Stimulated activated CD4-positive, alpha-beta T cell treated with anti-CD3 and anti-CD28 coated beads, Interleukin-1b, Interleukin-23, amount 100 ng/mL, for 48 hours (primary cell): ENCODE measurements at places on chromosomes 12 and 14.

GRCh38 chr12:47903151-47903611, 1.6 kb downstream of the VDR start:
- peak; percentile 21 for DNase-seq

DNA sequence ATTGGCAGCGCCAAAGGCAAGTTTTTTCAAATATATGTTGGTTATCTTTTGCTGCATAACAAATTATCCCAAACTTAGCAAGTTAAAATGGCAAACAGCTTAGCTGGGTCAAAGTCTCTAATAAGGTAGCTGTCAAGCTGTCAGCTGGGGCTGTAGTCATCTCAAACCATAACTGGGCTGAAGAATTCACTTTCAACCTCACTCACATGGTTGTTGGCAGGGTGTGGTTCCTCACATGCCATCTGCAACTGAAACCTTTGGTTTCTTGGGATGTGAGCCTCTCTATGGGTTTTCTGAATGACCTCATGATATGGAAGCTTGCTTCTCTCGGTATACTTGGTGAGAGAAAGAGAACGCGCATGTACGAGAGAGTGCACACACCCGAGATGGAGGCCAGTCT, 125.4 kb downstream of the LRIG3 start:
- no peak for DNase-seq

- DNase-seq: no peak
Observed at GRCh38 chr12:131795690-131796410, 32.3 kb upstream of the MMP17 start.

DNA sequence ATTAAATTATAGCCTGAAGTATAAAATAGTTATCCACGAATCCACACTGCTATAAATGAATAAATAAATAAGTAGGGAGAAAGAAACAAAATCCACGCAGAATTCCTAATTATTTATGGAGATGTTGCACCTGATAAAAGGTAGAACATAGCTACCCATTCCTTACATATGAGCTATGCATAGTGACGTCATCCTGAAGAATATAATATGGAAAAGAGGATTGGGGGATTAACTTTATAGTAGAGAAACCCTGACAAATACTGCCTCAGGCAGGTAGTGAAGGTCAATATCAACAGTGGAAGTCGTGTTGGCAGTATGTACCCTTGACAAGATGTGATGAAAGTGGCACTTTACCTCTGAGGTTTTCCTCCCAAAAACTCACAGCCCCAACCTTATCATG, 82.5 kb downstream of the PLCZ1 start:
- no peak for DNase-seq
